ENCODE measurements at places on chromosomes 7 and 10.
A peak's percentile ranks its signal among the peaks of the same experiment; 100 is the strongest.

- no peak for DNase-seq
Observed at GRCh38 chr7:3191548-3191947, 109.5 kb upstream of the SDK1 start.

- no peak for DNase-seq
Observed at GRCh38 chr10:103765981-103766380, 89.4 kb downstream of the SH3PXD2A start.

- no peak for DNase-seq
Observed at GRCh38 chr7:135843214-135843613, 94.6 kb upstream of the FAM180A start.

DNA sequence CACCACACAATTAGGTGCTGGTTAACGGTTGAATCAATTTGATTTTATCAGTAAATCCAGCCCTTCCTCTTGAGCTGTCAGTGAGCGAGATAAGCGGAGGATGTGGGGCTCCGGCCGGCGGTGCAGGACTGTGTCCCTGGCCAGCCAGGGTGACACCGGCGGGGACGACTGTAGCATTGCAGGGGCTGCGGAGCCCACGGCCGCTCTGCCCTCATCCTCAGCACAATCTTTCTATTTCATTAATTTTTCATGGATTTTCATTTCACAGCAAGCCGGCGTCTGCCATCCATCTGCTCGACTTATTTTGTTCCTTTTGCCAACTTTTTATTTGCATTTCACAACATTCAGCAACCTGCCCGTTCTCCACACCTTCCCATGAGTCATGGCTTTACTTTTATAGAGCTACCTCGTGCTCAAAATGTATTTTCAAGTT is 4.7 kb downstream of the ADARB2 start:
- DNase-seq = no peak

- no peak for DNase-seq
Observed at GRCh38 chr7:102393467-102393866, 2.7 kb upstream of the PRKRIP1 start.

GRCh38 chr10:111479966-111480365 is 403.1 kb downstream of the ADRA2A start:
- no peak for DNase-seq

DNA sequence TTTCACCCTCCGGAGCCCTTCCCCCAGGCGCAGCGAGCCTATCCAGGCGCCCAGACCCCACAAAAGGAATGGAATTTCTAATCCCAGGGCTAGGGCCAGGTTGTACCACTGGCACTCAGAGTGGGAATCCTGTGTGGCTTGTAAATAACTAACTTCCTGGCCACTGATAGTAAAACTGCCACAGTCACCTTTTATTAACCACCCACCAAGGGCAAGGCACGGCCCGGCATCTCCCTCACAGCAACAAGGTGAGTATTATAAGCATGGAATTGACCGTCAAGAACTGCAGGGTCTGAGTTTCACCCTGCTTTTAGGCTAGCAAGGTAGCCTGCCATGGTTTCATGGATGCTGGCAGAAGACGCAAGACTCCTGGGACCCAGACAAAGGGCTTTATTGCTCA is 51.1 kb downstream of the SPOCK2 start:
- no peak for DNase-seq

GRCh38 chr10:71753091-71753959 is 20.0 kb downstream of the VSIR start:
- DNase-seq = no peak

GRCh38 chr10:100997360-100998182 is 2.0 kb upstream of the LZTS2 start:
- DNase-seq = peak; percentile 70

DNA sequence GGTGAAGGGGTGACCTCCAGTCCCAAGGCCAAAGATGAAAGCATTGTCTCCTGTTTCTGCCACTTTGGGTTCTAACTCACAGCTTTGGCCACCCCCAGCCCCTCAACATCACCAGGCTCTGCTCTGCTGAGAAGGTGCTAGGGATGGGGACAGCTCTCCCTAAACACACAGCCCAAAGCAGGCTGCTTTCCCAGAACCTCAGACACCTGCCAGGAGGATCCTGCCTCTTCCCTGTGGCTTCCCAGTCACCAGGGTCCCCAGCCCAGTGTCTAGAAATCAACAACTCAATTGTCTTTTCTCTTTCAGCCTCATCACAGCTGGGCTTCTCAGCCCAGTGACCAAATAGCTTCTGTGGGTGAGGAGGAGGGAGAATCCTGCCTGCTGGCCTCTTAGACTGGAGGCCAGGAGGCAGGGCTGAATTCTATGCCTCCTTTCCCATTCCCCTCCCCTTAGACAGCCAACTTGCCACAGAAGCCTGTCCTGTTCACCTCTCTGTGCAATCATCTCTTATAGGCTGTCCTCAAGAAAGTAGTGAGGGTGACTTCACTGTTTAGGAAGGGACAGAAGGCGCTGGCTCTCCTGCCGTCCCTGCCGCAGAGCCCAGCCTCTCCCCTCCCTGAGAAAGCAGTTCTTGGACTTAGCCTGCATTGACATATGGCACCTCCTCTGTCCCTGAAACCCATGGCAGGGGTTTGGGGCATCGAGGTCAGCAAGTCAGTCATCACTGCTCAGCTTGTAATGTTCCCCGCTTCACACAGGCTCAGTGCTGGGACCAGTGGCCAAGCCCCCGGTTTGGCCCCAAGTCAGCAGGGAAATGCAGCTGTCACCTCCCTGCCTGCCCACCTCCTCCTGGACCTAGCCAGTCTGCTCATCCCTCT is 3.7 kb downstream of the FGF8 start:
- DNase-seq = no peak

DNA sequence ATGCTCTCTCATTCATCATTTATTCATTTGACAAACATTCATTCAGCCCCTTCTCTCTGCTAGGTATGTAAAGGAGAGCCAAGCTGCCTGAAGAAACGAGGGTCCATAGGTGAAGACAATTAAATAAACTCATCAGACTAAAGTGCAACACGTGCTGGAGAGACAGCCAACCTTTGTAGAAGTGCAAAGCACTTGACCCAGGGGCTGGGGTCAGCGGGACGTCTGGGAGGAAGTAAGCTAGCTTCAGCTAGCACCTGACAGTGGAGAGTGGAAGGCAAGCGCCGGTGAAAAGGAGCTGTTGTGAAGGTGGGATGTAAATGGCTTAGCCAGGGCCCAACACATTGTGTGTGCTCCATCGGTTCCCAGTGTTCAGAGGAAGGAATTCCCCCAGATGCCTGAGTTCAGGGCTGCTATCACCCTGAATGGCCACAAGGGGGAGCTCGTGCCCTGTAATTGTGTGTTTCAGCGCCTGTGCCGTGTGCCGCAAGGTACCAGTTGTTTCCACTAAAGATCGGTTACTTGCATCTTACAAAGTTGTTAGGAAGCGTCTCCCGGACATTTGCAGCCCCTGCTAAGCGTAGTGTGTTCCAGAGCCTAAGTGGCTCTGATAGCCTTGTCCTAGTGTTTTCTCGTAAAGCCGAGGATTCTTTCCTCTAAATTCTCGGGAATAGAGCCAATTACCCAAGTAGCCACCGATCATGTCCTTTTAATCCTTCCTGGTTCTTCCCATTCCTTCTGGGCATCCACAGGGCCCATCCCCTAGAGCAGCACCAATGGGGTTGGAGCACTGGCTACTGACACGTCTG is 30.6 kb downstream of the TLX1 start:
- DNase-seq = peak; percentile 33

GRCh38 chr7:23106057-23106822 is 655 bp downstream of the KLHL7 start:
- DNase-seq = peak; percentile 50

DNA sequence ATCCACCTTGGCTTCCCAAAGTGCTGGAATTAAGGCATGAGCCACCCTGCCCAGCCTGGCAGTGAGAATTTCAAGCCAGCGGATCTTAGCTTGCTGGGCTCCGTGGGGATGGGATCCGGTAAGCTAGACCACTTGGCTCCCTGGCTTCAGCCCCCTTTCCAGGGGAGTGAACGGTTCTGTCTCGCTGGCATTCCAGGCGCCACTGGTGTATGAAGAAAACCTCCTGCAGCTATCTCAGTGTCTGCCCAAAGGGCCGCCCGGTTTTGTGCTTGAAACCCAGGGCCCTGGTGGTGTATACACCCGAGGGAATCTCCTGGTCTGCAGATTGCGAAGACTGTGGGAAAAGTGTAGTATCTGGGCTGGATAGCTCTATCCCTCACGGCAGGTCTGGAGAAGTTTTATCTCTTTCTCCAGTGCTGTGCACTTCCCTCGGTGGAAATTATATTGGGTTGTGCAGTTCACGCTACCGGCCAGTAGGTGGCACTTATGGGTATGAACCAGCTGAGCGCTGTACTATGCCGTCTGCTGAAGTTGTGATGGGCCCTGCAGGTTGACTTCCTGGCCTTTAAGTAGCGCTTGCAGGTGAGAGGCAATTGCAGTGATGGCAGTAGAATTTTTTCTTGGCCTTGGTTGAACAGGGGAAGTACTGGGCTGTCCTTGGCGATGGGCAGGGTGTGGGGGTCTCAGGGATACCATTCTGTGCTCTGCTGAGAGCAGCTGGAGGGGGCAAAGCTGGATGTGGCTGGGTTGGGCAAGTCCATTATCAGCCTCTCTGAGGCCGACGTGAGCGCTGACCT is 138.0 kb upstream of the MTPN start:
- DNase-seq = no peak

GRCh38 chr7:79407351-79407750 is 46.1 kb downstream of the MAGI2 start:
- no peak for DNase-seq

- DNase-seq = no peak
Observed at GRCh38 chr10:122344741-122345258, 29.7 kb upstream of the PLEKHA1 start.

DNA sequence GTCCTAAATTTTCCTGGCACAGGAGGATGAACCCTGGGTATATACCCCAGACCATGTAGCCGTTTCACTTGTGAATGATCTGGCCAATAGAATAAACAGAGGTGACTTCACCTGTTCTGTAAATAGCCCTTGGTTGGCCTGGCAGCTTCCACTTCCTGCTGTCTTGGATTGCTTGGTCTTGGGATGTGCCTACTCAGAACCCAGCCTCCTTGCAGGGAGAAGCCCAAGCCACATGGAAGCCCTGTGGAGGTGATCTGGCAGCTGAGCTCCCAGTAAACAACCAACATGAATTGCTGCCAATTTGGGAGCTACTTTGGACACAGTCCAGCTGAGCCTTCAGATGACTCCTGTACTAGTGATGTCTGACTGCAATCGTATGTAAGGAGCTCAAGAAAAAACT is 4.8 kb upstream of the RAPGEF5 start:
- no peak for DNase-seq

DNA sequence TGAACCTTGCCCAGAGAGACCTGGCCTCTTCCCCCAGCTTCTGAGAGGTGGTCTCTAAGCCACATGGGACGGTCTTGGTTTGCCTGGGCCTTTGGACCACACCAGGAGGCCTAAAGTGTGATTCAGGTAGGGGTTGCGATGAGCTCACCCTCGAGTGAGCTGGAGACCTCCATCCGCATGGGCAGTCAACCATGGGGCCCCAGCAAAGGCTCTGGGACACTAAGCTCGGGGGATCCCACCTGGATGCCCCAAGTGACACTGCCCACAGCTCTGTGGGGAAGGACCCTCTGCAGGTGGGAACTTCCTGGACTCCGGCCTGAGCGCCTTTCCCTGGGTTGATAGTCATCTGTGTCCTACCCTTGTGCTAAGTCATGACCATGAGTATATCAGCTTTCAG is 57.1 kb upstream of the FAM20C start:
- DNase-seq = no peak

GRCh38 chr7:46741938-46742540 is 821.0 kb upstream of the IGFBP3 start:
- no peak for DNase-seq

DNA sequence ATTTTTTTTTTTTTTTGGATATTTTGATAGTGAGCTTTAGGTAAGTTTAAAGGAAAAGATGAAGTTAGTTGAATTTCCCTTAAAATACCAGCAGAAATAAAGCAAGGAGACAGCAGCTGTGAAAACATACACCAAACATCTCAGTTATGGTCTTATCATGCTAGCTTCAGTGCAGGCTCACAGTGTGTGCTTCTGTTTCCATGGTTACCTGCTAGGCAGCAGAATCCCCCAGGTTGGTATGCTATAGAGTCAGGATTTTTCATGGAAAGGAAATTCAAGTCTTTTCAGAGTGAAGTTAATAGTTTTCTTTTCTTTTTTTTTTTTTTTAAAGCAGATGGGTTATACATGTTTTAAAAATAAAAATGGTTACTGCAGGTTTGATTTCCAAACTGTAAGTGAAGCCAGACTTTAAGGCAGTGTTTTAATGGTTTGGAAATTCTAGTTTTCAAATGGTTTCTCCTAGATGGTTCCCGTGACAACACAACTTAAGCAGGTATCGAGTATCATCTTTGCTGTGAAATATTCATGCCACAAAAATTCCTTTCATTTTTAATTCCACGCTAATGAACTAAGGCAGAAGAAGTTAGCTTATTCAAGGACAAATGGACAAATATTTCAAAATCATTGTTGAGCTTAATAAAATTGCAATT is 230.9 kb downstream of the BICC1 start:
- no peak for DNase-seq

DNA sequence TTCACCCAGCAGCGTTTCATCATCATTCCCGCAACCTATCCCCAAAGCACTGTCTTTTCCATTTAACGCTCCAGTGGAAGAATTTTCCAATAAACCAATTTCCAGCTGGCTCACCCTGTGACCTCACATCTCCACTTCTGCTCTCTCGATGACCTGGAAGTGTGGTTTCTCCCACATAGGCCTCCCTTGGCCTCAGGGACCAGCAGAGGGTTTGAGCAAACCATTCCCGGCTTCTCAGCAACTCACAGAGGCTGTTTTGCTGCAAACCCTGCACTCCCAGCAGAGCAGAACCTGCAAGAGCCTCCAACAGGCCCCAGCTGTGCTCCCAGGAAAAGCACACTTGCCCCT is 523.0 kb upstream of the FOXK1 start:
- no peak for DNase-seq

DNA sequence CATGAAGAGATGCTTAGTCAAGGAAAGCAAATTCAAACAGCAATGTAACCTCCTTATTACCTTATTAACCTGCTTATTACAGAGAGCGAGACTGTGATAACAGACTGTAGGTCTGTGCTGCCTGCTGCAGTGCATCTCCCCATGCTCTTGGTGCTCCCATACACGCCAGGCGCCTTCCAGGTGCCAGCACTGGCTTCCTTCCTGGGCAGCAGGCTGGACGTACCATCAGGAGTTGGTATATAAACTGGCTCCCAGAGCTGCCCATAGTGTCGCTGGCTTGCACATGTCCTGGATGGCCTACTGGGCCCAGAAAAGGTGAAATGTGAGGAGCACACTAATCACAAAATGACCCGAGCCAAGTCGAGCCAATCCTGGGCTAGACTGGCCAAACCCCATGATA is 13.5 kb downstream of the ATP6V0E2 start:
- no peak for DNase-seq

Measured in caudate nucleus (tissue), 63 donors.